ENCODE measurements at places on chromosomes 5 and 9.
A peak's percentile ranks its signal among the peaks of the same experiment; 100 is the strongest.

DNA sequence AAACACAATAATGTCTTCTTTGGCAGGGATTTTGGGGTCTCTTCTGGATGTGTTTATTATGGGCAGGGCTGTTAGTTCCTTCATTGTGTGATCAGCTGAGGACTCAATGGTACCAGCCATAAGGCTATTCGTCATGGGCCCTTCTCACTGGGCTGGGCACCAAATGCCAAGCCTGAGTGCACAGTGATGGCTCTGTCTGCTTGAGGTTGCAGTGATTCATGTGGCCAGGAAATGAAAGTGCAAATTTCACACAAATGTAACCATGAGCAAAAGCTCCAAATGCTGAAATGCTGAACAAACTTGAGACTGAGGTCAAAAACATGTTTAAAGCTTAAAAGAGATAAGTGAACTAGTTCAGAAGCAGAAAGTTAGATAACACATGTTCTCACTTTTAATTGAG, 191.0 kb downstream of the TARS1 start:
- no peak for DNase-seq

DNA sequence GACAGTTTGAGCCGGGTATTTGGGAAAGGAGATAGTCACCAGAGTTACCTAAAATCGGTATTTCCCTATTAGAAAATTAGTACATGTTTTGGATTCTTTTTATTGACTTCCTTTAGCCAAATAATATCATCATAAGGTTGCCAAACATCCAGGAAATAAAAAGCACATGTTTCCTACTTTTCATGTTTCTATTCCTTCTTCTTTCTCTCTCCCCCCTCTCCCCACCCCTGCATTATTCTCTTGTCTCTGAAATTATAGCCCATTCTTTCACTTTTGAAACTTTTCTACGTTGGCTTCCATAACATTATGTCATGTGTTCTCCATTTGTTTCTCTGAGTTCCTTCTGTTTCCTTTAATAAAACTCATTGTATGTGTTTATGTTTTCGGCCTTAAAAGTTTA, 161.9 kb downstream of the ALDH1A1 start:
- no peak for DNase-seq

DNA sequence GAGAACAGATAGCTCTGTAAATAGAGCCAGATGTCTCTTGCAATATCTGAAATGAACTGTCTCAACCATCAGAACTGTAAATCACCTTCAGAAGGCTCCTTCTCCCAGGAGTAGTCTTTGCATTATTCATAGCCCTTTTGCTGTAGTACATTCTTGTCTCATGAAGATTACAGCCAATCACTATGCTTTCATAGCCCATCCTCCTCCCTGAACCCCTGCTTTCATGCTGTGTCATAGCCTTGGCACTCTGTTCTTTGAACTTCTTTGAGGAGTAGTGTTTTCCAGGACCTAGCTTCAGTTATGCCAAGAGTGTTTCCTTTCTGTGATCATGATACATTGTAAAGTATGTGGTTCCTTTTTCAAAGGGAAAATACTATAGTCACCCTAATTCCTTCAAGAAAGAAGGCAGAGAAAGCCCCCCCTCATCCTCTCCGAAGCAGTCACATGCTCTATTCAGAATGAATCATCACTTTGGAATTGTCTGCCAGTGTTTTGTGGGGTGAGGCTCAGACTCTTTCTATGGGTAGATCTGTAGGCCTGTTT, 61.1 kb downstream of the GRIA1 start:
- DNase-seq, result no peak

DNA sequence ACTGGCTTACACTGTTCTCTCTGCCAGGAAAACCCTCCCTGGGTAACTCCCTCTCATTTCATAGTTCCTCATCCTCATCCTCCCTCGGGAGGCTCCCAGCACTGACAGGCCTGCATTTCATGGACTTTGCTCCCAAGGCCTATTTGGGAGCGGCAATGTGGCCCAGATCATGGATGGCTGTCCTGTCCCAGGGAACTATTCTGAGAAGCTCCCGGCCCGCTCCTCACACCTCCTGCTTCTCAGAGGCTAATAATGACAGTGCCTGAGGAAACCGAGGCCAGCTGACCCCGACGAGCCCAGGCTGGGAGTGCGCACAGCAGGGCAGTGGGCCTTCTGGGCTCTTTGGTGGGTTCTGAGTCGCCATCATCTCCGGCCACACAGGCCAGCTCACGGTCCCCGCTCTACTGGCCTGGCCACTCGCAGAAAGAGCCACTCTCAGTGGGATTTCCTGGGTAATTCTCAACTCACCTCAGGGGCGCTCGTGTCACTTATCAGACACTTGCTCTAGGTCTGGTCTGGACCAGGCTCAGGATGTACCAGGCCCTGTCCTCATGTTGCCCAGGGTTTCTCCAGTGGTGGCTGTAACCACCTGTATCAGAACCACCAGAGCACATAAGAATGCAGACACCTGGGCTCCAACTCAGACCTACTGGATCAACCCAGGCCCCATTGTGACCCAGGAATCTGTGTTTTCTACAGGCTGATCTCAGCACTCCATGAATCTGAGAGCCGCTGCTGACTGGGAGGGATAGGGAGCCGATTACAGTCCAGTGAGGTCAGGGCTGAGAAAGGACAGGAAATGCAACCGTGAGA, 2.0 kb upstream of the DOLPP1 start:
- DNase-seq, result no peak

GRCh38 chr5:126680191-126680817, 79.6 kb downstream of the PHAX start:
- DNase-seq, result peak; percentile 95

GRCh38 chr9:107673861-107674720, 184.5 kb upstream of the KLF4 start:
- DNase-seq, result no peak

GRCh38 chr9:85225180-85225579, 516.6 kb downstream of the AGTPBP1 start:
- DNase-seq, result no peak

GRCh38 chr5:35856765-35857351, at the start of gene IL7R:
Gene IL7R (plus strand): TSS chr5:35856891. CDS start chr5:35856978, 87 bp downstream.
- no peak for DNase-seq

- DNase-seq, result peak; percentile 57
These were observed 8.2 kb downstream of the PRRC2B start for GRCh38 chr9:131402073-131402472.

- DNase-seq, result no peak
These were observed 631 bp upstream of the RCL1 start for GRCh38 chr9:4792054-4792571.

- DNase-seq, result no peak
These were observed 580.2 kb upstream of the FAM174A start for GRCh38 chr5:99955006-99955405.

- DNase-seq, result no peak
These were observed 457.5 kb downstream of the ENC1 start for GRCh38 chr5:74183041-74183440.
